Activated CD4-positive, alpha-beta T cell treated with anti-CD3 and anti-CD28 coated beads, Interleukin-2, amount 50 U/mL, for 24 hours (primary cell): ENCODE measurements at places on chromosomes 6 and 20.

- DNase-seq: no peak
These were observed 45.6 kb downstream of the FOXO3 start for GRCh38 chr6:108606250-108606690.

DNA sequence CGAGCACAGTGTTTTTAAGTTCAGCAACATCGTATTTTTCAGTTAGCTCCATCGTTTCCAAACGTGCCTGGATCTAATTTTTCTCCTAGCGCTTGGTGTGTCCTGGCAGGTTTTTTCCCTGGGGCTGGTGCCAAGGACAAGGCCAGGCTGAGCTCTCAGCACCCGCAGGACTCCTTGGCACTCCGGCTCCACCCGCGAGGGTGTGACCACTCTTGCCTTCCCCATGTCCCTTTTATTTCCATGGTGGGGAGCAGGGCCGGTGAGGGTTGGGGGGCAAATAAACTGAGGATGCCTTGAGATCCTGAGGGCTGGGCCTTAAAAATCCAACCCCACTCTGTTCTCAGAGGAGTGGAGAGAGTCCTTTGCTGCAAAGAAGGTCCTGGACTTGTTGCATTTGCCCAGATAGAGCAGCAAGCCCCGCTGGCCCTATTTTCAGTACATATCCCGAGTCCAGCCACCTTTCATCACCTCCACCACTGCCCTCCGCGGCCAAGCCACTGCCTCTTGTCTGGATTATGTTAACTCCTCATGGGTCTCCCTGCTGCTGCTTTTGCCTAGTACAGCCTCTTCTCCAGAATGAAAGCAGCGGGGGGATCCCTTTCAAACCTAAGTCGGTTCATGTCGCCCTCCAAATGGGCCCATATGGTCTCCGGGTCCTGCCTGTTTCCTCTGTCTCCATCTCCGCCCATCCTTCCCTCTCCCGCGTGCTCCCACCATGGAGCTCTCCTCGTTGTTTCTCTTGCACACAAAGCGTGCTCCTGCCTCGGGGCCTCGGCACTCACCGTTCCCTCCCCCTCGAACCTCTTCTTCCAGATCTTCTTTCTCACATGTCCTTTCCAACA, 4.5 kb upstream of the RAB44 start:
- DNase-seq: no peak

GRCh38 chr6:84372290-84372689, 144.8 kb upstream of the CEP162 start:
- no peak for DNase-seq

DNA sequence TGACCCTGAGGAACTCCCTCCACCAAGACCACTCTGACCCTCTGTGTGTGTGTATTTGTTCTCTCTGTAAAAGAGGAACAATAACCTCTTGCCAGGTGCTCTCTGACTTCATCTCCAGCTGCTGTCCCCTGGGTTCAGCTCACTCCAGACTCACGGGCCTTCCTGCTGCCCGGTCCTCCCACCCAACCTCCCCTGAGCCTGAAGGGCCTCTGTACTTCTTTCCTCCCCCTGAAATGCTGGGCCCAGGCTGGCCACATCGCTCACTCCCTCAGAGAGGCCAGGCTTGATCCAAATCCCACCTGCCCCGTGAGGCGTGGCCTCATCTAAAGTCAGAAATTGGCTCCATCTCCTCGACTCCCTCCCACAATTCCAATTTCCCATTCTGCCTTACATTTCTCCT, 202.4 kb downstream of the PRKN start:
- DNase-seq: no peak

GRCh38 chr20:44593751-44594150, 11.4 kb downstream of the PKIG start:
- no peak for DNase-seq

GRCh38 chr6:85756982-85757381, 114.3 kb upstream of the SYNCRIP start:
- no peak for DNase-seq

GRCh38 chr6:90765895-90766294, 179.0 kb upstream of the MAP3K7 start:
- DNase-seq: no peak

- no peak for DNase-seq
These were observed 260.7 kb upstream of the ECI2 start for GRCh38 chr6:4396044-4396443.

DNA sequence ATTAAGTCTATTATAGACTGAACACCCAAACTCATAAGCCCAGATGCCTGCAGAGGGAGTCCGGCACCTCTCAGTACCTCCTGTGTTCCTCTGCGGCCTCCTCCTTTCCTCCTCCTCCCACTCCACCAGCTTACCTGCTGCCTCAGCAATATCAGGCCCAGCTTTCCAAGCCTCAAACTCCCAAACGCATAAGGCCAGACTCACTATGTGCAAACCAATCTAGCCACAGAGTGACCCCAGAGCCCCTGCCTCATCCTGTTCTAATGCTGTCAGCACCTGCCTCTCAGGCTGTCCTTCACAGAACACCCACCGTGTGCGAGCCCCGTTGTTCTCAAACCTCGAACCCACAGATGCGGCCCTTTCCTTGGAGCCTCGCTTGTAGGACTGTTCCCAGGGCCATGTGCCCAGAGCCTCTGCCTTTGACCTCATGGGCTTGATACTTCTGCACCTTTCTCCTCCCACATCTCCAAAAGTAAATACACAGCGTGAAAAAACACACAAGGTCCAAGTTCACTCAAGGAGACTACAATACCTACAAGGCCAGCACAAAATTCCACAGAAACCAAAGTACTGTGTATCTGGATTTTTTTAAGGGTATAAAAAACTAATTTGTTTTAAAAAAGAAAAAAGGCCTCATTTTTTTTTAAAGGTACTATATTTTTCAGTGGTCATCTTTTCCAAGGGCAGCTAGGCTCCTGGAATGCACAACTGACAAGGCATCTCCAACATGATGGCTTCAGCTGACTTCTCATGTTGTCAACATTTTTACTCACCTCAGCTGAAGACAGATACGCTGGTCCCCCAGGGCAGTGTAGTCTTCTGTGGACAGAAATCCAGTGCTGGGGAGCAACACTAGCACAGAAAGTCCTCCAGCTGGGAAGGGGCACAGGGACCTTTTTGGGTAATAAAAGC, 52.3 kb downstream of the ABHD12 start:
- no peak for DNase-seq

GRCh38 chr20:50585678-50586077, 75.5 kb downstream of the PTPN1 start:
- DNase-seq: no peak

GRCh38 chr6:146154197-146154596, 125.3 kb downstream of the GRM1 start:
- DNase-seq: no peak

- no peak for DNase-seq
These were observed 101.5 kb downstream of the PHACTR3 start for GRCh38 chr20:59705651-59706399.

DNA sequence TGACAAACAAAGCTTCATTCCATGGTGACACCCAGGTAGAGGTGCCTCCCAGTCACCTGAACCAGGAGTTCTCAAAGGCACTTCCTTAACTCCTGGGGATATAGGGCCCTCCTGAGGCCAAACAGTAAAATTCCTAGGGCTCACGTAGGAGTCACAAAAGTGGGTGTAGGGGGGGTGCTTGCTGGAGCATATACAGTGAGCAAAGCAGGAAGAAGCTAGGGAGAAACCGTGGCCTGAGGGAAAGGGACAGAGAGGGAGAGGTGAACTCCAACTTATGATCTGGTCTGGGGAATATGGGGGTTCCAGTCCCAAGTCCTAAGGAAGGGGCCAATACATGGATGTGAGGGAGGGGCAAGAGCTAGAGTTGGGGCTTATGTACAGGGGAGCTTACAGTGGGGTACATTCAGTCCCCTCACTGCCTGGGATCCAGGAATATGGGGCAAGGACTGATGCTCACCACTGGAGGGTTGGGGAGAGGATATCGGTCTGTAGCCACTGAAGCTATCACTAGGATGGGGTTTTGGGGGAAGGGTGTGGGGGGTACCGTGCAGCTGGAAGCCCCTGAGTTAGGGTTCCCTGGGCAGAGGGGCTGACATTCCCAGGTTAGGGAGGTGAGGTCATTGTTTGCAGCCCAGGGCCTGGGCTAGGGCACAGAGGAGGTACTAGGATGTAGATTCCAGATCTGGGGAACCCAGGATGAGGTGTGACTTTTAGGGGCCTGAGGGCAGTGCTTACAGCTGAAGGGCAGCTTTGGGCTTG, 950 bp downstream of the PEDS1 start:
- no peak for DNase-seq

GRCh38 chr6:111551521-111552231, 54.0 kb downstream of the TRAF3IP2 start:
- DNase-seq: no peak

GRCh38 chr6:45827952-45828530, 187.6 kb downstream of the CLIC5 start:
- no peak for DNase-seq

DNA sequence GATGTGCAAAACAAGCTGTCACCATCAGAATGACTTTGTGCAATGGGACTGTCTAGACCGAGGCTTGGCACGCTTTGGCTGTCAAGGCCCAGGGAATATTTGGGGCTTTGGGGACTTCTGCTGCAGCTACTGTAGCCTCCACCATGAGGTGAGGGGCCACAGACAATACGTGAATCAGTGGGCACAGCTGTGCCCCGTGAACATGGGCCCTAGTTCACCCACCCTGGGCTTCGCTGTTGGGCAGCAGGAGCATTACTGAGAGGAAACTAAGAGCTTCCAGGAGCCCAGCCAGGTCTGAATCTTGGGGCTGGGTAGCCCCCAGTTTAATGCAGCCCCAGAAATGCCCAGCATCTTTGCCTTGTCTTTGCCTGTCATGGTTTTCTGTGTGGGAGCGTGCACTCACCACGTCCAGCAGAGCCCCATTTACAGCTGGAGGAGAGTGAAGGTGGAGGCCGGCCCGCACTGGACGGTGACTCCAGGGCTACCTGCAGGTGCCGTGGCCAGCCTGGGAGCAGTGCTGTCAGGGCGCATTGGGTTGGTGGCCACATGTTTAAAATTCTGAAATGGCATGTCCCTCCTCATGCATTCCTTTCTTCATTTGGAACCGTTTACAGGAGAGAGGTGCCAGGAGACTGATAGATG, 34.7 kb downstream of the DUSP22 start:
- no peak for DNase-seq

GRCh38 chr6:5302995-5303622, 41.8 kb downstream of the FARS2 start:
- peak; percentile 33 for DNase-seq

GRCh38 chr6:73176057-73176456, 49.2 kb downstream of the KHDC1L start:
- DNase-seq: no peak

DNA sequence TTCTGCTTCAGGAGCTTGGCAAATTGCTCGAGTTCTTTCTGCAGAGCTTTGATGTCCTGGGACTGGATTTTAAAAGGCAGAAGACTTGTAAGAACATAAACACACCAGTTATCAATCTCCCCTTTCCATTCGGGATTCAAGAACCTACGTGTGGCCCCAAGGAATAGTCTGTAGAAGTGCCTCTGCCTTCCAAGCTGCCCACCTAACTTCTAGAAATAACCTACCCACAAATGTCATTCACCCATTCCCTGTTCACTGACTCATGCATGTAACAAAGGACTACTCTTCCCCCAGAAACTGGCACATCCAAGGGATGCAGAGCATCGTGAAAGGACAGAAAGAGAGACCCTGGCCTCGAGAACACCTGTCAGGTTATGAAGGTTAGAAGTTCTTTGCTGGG, 4.5 kb downstream of the POU5F1 start:
- DNase-seq: no peak

GRCh38 chr20:58135441-58136148, 92.9 kb downstream of the ANKRD60 start:
- no peak for DNase-seq

GRCh38 chr20:15039088-15039752, 701.8 kb upstream of the FLRT3 start:
- DNase-seq: no peak

- DNase-seq: no peak
These were observed 40.4 kb downstream of the MAN1A1 start for GRCh38 chr6:119308991-119309657.

DNA sequence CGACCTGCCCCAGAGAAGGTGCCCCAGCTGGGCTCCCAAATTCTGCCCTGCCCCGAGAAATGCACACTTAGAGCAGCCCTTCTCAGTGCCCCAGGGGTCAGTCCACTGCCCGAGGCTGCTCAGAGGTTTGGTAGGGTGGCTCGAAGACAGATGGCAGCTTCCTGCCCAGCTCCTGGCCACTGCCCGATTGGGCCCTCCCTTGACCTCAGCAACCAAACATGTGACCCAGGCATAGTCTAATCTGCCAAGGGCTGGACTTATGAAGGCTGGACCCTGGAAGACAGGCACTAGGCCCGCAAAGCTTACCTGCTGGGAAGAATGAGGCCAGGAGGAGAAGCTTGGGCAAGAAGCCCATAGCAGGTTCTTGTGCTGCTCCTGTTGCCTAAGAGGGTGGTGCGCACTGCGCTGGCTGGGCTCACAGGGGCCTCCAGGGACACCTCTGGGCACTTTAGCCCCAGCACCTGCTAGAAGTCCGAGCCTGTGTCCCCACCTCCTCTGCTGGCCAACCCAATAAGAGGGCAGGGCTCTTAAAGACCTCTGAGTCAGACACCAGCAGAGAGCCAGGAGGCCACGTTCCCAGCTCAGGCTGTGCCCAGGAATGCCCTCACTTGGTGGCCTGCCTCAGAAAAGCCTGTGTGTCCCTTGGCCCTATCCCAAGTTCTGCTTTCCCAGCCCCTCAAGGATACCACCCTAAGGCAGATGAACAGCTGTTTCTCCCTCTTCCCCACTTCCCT, 5.5 kb downstream of the SIGLEC1 start:
- DNase-seq: no peak

DNA sequence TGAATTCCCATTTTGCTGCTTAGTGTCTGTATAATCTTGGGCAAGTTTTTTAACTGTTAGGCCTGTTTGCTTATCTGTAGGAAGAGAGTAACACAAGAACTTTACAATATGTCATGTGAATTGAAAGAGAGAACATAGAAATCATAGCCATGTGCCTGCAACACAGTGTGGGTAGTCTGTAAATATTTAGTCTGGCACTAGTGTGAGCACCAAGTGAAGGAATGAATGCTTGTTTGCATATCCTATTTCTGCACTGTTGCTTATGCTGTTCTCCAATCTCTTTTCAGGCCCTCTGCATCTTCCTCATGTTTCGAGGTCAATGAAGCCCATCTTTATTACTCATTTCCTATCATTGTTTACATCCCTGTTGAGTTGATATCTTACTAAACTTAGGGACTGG, 49.2 kb downstream of the CBFA2T2 start:
- no peak for DNase-seq

GRCh38 chr20:51400051-51400926, 142.2 kb downstream of the NFATC2 start:
- peak; percentile 47 for DNase-seq

DNA sequence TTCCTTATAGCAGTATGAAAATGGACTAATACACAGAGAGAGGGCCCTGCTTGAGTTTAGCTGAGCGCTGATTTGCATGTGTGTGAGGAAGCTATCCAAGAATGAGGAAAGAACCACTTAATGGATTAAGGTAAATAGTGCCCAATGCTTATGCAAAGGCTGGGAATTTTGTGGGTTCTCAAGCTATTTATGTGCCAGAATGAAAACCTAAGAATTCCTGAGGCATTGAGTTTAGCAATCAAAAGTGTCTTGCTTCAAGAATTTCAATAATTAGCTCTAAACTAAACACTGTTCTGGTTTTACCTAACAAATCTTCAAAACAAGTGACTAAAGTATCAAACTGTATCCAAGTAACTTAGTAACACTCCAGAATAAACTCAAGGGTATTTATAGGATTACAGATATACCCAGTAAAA, 7.0 kb upstream of the OR14J1 start:
- no peak for DNase-seq

- DNase-seq: no peak
These were observed 80.0 kb downstream of the AKAP7 start for GRCh38 chr6:131215219-131215618.
